Inflammatory macrophage treated with lipopolysaccharide for 1 hour (primary cell): ENCODE measurements at places on chromosomes 5 and 9.

- no peak for DNase-seq
Observed at GRCh38 chr9:35366627-35367026, 123.3 kb upstream of the RUSC2 start.

DNA sequence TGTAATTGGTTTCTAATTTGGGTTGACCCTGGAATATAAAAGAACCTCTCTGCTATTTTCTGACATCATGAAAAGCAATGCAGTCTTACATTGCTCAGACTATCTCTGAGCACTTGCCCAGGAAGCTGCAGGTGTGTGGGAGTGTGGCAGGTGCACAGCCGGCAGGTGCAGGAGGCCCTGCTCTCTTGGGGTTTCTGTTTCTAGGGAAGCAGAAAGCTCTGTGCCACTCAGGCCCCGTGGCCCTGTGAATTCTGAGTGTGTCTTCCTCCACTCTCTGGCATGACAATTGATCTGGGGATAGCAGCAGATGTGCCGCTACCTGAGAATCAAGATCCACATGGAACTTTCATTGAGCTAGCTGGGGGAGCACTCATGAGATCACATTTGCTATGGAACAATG lies 45.7 kb upstream of the IRX2 start:
- DNase-seq, result no peak

DNA sequence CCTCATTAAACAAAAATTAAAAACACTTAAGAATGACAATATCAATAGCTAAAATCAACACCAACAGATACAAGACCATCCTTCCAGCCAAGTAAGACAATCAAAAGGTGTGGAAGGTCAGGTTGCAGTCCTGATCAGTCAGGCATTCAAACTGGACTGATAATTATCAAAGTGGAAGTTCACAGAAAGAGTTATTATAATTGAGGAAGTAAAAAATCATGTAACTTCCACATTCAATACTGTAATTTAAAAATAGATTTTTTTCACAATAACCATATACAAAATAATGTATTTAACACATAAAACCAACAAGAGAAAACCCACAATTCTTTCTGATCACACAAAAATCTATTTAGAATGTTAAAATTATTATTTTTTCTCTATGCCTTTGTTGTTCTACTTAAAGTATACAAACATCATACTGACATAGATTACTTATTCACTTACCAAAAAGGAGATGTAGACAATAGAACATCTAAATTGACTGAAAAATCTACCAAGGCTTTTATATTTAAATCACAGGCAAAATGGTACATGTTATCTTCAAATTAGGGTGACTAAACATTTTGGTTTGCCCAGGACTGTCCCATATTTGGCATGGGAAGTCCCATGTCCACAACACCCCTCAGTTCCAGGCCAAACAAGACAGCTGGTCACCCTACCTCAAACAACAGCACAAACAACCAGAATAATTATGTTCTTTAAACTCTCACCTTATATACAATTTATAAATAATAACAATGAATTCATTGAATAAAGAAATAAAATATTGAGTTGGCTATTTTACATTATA lies 142.5 kb upstream of the SLC24A2 start:
- peak; percentile 25 for DNase-seq

- no peak for DNase-seq
Observed at GRCh38 chr5:5752844-5753243, 330.4 kb downstream of the ICE1 start.

DNA sequence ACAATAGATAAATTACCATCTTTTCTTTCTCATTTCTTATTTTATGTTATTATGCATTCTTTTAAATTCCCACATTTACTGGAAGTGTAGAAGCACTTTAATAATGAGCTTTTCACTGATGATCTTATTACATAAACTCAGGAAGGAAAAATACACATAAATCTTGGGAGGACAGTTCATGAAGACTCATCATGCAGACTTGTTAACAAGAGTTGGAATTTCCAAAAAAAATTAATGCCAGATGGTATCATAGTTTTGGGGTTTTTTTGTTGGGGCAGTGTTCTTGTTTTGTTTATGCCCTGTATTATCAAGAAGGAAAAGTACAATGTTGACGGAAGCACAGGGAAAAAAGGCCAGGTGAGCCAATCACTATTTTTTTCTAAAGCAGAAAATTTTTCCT lies 35.1 kb downstream of the CEMIP2 start:
- no peak for DNase-seq

DNA sequence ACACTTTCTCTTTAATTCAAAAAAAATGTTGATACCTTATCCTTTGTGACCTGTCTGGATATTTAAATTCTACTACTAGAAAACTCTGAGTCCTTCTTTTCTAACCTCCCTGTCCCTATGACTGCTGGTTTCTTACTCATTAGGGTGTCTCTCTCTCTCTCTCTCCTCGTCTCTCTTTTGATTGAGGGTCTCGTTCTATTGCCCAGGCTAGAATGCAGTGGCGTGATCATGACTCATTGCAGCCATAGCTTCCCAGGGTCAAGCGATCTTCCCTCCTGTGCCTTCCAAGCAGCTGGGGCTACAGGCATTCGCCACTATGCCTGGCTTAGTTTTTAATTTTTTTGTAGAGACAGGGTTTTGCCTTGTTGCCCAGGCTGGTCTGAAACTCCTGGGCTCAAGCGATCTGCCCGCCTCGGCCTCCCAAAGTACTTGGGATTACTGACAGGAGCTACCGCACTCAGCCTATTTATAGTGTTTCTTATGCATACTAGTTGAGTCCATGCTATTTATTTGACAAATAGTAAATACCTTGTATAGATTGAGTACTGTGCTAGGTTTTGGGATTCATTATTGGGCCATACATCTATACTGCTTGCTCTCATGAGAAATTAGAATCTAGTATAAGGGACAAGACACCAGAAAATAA lies 61.9 kb downstream of the NSD1 start:
- DNase-seq, result no peak
